C1 segment of cervical spinal cord (tissue), 14 donors: ENCODE measurements at places on chromosomes 2 and 18.

GRCh38 chr18:31206787-31207381 lies 44.2 kb upstream of the DSC1 start:
- DNase-seq, result peak; percentile 9

DNA sequence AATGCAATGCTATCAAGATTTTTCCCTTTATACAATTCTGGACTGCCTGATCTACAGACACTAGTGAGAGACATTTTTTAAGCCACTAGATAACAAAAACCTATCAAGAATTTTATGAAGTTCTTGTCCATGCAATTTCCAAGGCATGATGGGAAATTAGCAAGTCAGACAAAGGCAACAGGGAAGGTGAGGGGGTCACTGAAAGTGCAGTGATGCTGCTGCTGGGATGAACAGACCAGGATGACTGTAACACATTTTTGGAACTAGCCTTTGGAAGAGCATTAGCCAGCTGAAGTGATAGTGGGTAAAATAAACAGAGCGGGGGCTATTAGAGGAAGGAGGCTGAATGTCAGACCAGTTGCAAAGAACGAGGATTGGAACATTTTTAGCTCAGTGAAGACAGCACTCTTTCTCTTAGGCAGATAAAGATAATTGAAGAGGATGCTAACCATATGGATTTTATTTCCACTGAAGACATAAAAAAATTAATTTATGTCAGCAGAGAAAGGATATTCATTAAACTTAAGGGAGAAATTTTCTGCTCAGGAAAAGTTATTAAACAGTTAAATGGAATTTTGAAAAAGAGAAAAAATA lies 17.9 kb downstream of the NRXN1 start:
- DNase-seq, result no peak

DNA sequence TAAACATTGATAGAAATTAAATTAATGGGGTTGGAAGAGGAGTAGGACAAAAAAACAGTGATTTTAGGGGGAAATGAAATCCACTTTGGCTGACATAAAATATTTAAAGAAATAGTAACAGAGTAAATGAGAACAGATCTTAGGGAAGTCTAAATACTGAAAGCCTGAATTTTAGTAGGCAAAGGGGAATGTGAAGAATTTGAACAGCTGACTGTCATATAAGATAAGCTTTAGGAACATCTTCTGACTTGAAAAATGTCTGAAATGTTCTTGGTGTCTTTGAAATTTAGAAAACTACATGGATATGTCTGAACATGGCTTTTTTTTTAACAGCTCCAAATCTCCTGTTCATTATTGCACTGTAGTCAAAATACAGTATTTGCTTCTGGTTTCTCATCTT lies 150.3 kb downstream of the CALCRL start:
- DNase-seq, result no peak

GRCh38 chr2:211516537-211516936 lies 960.1 kb downstream of the CPS1 start:
- DNase-seq, result no peak

GRCh38 chr2:98793897-98794830 lies 63.2 kb upstream of the MGAT4A start:
- no peak for DNase-seq

DNA sequence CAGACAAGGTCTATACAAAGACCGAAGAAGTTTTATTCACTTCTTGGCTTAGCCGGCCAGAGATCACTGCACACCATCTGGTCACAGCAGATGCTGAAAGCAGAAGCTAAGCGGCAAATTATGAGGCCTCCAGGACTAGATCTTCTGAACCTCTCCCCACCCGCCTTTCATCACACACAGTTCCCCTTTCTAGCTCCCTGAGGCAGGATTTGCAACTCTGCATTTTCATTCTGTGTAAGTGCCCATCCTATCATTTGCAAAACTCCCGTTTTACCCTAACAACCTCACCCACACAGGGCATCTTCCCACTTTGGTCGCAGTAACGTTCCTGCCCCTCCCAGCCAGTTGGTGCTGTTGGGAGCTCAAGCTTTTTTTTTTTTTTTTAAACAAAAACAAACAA lies 3.1 kb upstream of the MOB1A start:
- peak; percentile 45 for DNase-seq

DNA sequence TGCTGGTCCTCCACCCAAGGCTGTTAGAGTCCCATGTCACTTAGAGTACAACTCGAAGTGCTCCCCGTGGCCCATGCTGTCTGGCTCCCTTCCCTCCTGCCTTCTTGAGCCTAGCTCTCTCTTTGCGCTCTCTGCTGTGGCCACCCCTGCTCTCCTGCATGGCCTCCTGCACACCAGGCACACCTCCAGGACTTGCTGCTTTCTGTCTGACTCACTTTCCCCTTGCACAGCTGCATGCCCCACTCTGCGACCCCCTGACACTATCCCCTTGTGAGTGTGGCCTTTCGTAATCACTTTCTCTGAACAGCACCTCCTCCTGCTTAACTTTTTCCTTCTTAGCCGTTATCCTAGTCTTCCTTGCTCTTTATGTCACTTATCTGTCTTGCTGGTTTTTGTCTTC lies 343.6 kb downstream of the TGIF1 start:
- DNase-seq, result no peak

DNA sequence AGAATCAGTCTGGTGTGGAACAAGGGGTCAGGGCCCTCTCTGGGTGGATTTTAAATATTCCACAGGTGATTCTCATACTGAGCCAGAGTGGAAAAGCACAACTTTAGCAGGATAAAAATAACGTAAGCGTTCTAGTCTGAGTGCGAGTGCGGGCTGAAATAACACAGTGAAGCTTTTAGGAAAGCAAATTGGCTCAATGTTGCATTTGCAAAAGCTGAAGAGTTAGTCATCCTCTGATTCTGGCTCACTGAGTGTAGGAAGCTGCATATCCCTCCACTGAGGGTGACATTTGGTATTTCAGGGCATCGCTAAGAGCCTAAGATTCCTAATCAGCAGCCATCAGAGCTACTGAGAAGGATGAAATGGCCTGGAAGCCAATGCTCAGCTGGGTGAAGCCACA lies 134.7 kb downstream of the RIF1 start:
- DNase-seq, result no peak

GRCh38 chr2:124048664-124049063 lies 23.6 kb downstream of the CNTNAP5 start:
- DNase-seq, result no peak

DNA sequence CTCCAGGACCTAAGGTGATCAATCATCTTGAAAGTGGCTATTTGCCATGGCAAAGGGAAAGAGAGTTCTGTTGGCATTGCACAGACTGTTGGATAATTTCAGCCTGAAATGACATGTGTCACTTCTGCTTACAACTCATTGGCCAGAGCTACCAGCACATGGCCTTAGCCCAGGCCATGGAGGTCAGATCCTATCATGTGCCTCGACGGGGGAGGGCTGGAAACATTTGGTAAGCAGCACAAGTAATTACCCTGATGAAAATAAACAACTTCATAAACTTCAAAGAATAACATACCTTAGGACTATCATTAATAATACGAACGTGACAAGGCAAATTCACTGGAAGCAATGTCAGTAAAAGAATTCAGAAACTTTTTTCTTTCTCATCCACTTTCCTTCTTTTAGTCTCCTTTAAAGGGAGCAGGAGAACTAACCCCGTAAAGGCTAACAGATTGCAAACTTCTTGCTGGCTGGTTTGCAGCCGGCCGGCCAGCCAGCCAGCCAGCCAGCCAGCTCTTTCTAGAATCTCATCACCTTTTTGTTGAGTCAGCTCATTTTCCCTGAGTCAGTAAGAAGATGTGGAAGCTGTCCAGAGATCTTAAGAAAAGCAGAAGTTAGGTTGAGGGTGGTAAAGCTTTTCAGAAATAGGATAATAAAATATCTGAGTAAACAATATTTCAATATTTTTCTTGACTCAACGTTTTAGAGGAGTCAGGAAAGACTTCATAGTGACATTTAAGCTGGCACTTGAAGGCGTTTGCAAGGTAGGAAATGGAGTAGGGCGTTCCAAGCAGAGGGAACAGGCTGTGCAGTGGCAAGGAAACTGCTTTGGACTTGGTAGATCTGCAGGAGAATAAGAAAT lies 31.9 kb downstream of the CNRIP1 start:
- peak; percentile 7 for DNase-seq

DNA sequence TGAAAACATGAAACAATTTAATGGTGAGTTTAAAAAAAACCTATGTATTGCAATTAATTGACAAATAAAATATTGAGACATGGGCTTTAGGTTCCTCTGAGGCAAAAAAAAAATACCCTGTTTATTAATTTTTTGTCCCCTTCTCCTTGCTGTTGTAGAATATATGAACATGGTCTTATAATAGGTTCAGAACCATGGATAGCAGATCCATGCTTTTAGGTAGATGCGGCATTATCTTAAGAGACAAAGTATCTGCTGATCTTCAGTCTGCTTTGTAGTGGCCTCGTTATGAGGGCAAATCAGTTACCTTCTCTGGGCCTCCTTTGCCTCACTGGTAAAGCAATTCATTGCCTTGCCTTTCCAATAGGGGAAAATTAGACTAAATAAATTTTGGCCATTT lies 850.7 kb downstream of the NRXN1 start:
- DNase-seq, result no peak

DNA sequence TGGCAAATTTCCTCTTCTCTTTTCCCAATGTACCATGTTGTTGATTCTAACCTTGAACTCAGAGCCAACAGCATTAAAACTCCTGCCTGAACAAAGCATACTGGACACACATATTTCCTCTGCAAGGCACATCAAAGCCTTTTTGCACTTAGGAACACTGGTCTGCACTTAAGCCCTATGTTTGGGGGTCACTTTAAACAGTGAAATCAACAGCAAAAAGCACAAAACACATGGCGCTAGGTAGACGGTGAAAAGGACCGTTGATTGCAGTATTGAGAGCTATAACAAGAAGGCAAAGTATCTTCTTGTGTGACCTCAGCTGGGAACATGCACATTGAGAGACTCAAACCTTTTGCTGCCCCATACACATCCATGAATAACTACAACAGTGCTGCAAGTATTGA lies 83.9 kb upstream of the SH3BP4 start:
- no peak for DNase-seq

DNA sequence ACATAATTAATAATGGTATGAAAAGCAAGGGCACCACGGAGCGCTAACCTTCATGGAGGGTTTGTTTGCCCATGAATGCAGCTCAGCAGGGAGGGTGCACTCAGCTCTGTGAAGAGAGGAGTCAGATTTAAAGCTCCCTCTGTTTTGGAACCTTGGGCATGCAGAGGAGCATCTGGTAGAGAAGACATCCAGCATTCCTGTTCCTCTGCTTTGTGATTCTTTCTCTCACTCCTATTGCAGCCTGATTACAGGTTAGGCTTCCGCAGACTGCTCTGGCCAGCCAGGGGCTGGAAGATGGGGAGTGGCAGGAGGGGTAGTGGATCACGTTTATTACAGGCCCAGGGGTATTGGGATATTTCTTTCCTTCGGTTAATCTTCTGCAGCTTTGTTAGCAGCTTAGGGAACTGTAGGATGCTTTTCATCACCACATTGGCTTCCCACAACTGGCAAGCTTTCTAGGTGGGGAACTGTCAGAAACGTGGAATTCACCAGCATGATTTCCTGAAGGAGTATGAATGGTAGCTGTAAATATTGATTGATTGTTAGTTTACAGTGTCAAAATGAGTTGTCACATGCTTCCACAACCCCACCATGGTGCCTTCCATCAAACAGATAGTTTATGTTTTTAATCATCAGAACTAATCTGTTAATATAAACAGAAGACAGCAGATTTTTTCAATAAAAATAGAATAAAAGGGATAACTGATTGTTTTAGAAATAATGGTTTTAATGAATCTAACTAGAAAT lies 201.1 kb downstream of the VAPA start:
- DNase-seq, result no peak

GRCh38 chr2:158808426-158808825 lies 13.3 kb downstream of the DAPL1 start:
- DNase-seq, result no peak
